Stimulated activated CD8-positive, alpha-beta memory T cell treated with anti-CD3 and anti-CD28 coated beads, Interleukin-2, amount 100 ng/mL, for 1 hour (primary cell): ENCODE measurements at places on chromosomes 4 and X.

- DNase-seq = no peak
Measured at GRCh38 chrX:131571348-131571747, 27.5 kb downstream of the OR13H1 start.

DNA sequence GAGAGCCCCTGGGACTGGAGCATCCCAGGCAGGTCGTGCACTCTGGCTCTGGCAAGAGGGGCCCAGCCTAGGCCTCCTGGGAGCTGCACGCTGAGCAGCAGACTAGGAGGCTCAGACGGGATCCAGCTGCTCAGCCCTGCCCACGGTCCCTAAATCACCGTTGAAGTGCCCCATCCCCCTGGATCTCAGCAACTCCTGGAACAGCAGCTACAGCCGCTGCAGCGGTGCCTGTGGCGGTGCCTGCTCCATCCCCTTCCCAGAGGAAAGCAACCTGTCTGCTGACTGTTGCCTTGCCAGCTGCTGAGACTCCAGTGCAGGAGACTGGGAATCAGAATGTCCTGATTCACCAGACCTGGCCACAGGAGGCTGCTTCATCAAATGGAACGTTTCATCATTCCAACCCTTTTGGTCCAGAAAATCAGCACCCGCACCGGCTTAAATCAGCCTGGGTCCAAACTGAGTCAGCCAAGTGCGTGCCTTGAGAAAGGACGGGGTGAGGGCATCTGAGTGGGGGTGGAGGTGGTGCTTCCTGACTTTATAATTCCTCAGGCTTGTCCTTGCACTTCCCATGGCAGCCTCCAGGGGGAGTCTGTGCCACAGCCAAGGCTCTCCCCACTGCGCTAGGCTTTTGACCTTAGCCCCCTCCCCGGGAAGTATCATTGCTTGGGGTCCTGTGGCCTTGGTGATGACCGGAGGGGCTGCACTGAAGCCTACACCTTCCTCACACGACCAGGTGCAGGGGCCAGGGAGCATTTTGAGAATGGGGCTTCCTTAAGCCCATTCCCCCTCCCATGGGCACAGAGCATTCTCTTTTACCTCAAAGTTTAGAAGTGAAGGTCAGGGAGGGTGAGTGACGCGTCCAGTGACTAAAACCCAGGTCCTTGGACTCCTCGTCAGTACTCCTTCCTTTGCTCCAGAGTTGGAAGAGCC lies 6.5 kb downstream of the ZNF185 start:
- peak; percentile 0 for DNase-seq

DNA sequence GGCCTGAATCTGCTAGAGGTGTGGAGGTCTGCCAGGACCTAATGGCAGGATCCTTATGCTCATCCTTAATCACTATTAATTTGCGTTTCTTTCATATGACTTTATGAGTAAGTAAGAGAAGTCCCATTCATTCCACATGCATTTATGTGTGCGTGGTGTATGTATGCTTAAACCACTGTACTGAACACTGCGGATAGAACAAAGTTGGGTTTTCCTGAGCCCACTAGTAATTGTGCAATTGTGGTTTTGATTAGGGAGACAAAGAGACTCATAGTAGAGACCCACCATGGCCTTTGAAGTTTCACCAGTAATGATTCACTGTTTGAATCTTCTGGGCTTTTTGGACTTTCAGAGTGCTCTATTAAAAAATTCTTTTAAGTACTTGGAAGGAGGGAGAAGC lies 498.5 kb upstream of the DIPK2B start:
- DNase-seq = no peak

DNA sequence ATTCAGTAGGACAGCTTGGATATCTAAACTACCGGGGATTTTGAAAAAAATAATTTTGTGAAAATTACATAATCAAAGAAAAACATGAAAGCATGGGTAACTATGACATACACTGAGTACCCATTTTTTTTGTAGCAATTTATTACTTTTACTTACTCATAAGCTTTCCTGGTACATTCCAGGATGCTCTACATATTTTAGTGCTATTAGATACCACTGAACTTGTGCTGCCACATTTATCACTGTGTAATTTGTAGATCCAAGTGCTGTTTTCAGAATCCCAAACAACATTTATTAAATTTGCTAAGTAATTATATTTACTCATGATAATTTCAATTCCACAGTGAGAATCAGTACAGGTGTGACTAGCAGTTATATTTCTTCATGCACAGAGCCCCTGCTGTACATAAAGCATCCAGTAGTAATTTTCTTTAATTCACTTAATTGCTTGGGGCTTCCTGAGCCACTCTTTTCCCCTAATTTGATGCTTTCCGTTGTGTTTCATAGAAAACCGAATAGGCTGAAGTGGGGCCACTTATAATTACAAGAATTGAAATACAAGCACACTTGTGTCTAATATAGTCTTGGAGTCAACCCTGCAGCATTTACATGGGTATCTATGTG lies 2254.4 kb downstream of the ARAP2 start:
- DNase-seq = no peak

DNA sequence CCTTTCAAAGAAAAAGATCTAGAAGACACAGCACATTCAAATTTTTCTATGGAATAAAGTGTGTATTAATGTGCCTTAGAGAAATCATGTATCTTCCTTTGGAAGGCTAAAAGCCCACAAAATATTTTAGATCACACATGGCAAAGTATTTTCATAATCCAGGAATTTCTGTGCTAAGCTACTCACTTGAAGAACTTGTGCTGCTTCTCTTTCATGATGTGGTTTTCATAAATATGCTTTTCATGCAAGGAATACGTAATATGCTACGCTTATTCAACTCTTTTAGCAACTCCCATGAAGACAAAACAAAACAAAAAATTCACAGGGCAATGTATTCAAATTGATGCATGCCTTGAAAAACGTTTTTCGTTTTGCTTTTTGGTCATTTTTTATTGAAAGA lies 125.6 kb downstream of the ARHGAP24 start:
- no peak for DNase-seq

GRCh38 chr4:54333657-54334056 lies 104.6 kb downstream of the PDGFRA start:
- DNase-seq = no peak

DNA sequence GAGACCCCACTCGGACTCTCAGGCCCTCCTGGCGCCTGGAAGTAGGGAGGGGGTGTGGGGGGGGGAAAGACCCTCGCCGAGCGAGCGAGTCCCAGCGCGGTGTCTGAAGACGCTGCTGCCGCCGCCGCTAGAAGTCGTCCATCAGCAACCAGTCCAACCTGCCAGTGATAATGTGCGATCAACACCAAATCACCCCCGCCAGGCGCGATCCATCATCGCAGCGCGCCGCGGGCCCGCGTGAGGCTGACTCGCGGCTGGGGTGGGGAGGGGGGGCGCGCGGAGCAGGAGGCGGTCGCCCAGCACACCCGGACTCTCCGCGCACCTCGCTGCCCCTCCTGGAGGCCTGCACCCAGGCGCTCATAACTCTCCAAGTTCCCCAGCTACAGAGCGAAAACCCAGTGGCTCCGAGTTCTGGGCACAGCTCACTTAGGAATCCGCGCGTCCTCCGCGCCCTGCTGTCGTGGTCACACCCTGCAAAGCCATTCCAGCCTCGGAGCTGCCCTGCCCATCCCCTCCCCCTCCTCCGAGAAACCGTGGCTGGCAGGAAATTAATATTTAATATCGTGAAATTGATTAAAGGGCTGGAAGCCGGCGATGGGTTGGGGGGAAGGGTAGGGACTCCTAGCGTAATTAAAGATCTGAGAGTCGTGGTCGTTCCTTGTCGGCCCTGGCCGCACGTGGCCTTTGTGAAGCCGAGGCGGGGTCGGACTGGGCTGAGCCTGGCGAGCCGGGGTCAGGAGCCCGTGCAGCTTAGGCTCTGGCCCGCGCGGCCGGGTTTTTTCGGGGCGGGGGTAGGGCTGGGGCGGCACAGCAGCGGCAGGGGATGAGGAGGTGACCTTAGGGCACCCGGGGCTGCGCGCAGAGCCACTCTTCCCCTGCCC lies 58.1 kb upstream of the BCOR start:
- DNase-seq = no peak

- no peak for DNase-seq
Measured at GRCh38 chr4:96097040-96097607, 257.2 kb downstream of the PDHA2 start.

GRCh38 chr4:4610672-4611071 lies 68.8 kb upstream of the STX18 start:
- DNase-seq = no peak

DNA sequence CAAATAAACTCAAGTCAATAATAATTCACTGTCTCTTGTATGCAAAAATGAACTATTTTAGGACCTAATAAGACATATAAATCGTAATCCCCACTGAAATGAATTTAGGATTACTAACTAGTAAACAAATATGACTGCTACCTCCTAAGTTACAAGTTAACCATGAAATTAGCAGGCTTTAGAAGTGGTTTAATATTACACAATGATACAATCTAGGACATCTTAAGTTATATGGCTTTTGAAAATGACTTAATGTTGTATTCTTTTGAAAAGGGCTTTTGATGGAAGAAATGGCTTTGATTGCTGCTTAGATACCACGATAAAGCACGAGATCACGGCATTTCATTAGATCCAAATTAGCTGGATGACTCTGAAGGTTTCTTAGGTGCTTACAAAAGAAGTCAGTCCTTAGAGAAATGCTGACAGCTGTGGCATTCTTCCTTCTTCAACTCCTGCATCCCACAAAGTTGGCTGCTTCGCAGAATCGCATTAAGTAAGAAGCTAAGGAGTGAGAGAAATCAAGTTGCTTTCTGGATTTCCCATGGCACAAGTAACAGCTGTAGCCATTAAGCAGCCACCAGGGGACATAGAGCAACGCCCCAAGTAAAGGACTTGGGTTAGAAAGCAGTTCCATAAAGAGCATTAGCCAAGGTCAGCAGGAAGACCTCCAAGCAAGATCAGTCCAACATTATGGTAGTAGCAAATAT lies 6.9 kb downstream of the SLC10A7 start:
- DNase-seq = no peak

- DNase-seq = no peak
Measured at GRCh38 chr4:77001907-77002306, 52.4 kb downstream of the SEPTIN11 start.

- DNase-seq = no peak
Measured at GRCh38 chr4:164700471-164700870, 53.5 kb upstream of the SMIM31 start.

- DNase-seq = no peak
Measured at GRCh38 chrX:129719268-129719667, 19.5 kb upstream of the XPNPEP2 start.

- no peak for DNase-seq
Measured at GRCh38 chr4:137526681-137527080, 5.6 kb downstream of the PCDH18 start.

DNA sequence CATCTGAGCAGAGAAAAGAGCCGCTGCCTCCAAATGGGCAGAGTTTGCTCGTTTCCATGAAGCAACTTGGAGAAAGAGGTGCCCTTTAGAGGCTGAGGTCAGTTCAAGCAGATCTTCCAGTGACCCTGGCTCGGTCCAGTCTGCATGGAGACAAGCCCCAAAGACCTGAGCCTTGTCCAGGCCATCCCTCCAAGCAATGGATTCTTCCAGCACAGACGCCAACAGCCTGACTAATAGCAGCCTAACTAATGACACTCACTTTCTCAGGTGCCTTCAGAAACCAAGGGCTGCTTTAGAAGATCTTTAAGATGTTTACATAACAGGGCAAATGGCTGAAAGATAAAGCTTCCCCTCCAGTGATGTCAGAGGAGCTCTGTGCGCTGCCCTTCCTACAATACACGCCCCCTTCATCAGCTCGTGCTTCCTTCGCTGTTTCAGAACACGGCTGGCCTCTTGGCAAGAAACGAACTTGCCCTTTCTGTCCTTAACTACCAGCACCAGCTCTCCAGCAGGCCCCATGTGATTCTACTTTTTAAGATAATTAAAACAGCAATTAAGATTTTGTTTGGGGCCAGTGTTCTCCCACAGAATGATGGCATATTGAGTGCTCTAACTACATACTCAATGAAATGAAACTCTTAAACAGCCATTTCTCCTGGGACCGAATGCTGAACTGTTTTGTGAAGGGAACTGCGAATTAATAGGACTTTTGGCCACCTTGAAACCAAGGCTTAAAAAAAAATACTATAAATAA lies 119.0 kb downstream of the GPR143 start:
- no peak for DNase-seq

DNA sequence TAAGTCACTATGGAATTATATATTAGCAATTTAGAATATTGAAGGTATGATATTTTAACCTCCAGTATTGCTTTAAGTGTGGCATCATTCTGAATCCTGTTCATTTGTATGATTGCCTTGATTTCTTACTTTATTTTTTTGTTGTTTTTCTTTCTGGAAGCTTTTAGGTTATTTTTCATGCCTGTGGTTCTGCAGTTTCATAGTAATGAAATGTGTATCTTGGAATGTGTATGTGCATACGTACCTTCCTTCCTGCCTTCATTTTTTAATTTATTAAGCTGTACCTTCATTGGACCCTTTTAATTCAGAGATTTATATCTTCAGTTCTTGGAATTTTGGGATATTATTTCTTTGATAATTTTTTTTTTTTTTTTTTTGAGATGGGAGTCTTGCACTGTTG lies 22.1 kb downstream of the CPEB2 start:
- no peak for DNase-seq
